Fibroblast of pulmonary artery (primary cell): ENCODE measurements at places on chromosomes 5 and 9.

- no peak for DNase-seq
Observed at GRCh38 chr5:5351288-5351979, 71.0 kb upstream of the ICE1 start.

GRCh38 chr9:73073337-73074175 is 78.1 kb upstream of the ANXA1 start:
- DNase-seq: no peak

DNA sequence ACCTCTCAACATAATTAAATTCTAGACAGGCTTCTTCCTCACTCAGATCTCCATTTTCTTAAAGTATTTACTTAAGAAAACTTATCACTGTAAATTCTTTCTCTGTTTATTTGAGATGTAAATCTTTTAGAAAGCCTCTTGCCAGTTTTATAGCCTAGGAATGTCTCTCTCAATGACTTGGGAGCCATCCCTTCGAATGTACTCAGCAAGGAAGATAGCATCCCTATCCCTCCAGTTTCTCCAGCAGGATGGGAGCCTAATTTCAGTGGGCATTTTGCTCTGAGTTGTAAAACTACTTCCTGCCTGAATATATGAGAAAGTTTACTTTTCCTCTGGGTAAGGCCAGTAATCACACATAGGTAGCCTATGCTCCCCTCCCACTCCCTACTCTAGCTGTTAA is 558.5 kb upstream of the ARRDC3 start:
- DNase-seq: no peak

DNA sequence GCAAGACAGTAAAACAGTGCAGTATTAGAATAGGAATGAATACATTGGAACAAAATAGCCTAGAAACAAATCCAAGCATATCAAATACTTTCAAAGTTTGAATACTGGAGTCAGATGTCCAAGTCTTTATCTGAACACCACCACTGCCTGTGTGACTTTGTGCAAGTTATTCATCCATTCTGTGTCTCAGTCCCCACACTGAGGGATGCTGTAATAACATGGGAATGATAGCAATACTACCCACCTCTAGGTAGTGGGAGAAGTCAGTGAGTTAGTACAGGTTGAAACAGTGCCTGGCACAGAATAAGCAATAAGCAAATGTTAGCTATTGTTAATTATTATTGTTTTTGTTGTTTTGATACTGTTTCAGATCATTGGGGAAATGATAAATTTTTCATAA is 130.9 kb downstream of the SUSD1 start:
- no peak for DNase-seq

DNA sequence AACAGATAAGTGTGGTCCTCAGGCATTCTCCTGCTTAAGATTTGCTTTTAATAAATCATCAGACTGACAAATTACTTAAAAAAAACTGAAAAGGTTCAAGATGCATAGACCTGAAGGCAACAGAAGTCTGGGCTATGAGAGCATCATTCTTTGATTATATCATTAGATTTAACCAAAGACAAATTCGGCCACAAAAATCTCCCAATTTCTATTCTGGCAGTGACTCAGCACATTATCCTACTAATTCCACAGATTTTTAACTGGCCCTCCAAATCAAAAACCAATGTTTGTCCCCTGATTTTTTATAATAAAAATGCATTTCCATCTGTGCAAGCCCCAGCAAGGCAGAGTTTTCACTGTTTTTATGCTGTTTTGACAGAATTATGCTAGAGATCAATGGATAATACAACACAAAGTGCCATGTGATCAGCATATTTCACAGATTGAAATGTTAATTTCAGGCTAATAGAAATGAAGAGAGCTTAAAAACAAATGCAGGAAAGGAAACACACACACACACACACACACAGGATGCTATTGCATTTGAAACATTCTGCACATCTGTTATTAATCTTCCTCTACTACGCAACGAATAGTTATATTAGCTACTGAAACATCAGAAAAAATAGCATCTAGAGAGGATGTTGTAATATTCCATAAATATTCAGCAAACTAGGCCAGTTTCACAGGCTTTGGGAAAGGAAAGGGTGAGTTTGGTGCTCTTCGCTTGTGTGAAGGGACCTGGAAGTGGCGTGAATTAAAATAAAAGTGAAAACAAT is 177.6 kb upstream of the ST8SIA4 start:
- no peak for DNase-seq

DNA sequence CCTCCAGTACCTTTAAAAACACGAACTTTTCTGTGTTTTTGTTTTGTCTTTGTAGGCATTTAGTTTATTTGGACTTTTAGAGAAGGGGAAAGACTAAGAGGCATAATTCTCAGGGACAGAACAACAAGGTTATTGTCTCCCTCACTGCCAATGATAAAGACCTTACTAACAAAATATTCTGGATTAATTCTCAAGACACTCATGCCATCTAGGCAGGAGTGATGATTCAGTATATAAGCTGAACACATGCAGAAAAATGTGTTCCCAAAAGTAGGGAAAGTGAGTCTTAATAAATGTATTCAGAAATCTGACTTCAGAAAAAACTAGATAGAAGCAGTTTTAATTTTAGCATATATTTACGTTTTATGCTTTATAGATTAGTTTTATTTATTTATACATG is 17.4 kb upstream of the ASPN start:
- no peak for DNase-seq

GRCh38 chr5:102539562-102539961 is 40.8 kb upstream of the SLCO6A1 start:
- DNase-seq: no peak

- DNase-seq: peak; percentile 7
Observed at GRCh38 chr5:180523629-180524466, 29.7 kb downstream of the CNOT6 start.

DNA sequence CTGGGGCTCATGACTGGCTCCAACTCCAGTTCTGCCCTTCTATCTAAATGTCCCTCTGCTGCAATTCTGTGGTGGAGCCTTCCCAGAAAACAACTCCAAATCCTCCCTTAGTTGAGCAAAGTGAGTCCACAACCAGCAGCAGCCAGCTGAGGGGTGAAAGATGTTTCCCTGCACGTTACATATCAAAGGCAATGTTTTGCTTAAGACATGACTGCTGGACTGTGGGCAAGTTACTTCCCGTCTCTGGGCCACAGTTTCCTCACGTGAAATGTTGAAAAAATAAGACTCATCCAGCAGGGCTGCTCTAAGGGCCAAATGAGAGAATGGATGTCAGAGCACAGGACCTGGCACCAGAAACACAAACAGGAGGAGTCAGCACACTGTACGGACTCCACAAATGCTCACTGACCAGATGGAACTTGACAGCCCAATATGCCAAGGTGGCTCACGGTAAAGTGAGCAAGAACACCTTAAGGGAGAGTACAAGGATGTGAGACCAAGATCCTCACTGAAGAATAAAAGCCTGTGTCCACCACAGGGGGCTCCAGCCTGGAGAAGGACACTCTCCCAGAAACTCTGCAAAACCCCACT is 138.4 kb upstream of the ABCA1 start:
- no peak for DNase-seq

DNA sequence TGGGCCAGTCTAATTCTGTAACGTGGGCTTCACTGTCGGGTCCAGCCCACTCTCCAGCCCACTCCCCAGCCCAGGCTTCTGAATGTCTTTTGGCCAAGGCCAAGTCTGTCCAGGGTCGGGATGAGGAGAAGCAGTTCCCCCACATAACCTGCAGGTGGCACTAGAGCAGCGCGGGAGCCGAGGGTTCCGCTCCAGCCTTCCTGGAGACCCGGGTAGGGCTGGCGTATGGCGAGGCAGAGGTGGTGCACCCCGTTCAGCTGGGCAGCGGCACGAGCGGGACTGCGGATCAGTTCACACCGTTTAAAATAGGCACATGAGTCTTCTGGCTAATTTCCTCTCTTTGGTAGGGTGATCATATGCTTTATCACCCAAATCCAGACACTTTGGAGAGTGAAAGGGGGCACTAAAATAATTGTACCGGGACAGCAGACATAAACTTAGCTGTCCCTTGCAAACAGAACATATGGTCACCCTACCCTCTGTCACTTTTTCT is 185.9 kb downstream of the MSX2 start:
- peak; percentile 49 for DNase-seq

DNA sequence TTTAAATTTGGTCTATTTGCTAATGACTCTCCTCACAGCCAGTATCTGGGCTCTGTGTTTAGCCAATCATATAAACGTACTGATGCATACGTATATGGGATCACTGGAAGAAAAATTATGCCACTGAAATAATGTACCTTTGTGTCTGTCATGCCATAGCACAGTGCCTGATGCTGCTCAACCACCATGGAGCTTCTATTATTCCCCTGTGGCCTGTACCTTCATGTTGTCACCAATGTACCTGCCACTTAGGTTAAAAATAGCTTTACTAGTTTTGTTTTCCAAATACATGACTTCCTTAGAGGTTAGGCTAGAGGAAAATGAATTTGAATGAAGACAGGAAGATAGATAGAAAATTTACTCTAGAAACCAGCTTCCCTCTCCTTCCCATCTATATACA is 34.6 kb downstream of the HACD4 start:
- no peak for DNase-seq

DNA sequence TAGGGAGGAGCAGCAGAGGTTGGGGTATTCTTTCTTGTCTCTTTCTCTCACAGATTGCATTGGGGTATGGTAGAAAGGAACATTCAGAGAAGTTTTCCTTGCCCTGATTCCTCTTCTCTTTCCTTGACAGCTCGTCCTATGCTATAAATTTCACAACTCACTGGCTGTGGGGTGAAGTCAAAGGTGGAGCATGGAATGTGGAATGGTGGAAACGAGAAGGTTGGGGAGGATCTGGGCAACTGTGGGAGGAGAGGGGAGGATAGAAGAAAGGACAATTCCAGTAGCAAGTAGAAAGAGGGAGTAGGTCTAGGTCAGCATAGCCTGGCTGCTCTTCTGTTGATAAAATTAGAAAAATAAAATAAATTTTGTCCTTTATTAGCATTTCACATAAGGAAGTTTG is 39.0 kb upstream of the POC5 start:
- peak; percentile 3 for DNase-seq

- DNase-seq: peak; percentile 65
Observed at GRCh38 chr5:150066901-150067396, 19.4 kb downstream of the CSF1R start.

DNA sequence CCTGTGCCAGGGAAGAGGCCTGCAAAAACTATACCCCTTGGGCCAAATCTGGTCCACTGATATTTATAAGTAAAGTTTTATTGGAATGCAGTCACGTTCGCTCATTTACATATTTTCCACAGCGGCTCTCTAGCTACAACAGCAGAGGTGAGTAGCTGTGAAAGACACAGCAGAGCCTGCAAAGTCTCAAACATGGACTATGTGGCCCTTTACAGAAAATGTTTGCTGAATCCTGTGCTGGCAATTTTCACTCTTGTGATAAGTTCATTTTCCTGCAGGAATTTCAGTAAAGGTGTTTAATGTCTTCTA is 70.1 kb downstream of the EPB41L4B start:
- DNase-seq: no peak

GRCh38 chr5:1235379-1235778 is 10.2 kb downstream of the SLC6A18 start:
- DNase-seq: no peak

DNA sequence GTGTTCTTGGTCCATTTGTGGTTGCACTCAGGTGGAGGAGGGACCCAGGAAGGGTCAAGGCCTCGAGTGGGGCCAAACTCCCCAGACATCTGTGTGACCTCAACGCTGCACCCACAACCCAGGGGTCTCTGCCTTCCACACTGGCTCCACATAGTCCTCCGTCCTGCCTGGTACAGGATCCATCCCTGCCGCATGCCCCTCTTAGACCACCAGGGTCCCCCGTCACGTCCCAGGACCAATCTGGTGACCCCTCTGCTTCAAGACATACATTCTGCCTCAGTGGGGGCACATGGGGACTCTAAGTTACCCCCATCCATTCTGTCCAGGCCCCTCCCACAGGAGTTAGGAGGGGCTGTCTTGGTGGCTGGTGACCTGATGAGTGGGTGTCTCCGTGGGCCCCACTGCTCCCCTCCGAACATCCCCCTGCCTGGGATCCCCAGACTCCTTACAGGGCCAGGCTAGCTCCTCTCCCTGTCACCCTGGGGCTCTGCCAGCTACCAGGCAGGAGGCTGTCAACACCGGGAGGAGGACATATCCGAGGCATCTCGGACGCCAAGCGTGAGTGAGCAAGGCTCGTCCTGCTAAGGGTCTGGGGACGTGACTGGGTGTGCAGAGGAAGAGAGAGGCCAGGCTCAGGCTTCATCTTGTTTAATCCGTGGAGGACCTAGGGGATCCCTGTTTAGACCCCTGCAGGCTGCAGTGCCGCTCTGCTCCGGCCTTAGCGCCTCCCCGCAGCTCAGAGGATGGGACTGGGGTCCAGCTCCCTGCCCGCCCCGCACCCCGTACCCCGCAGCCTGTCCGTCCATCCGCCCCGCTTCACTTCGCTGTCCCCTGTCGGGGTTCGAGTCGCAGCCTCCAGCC is 32.3 kb downstream of the TSPAN17 start:
- DNase-seq: no peak

GRCh38 chr5:170627271-170627670 is 123.5 kb downstream of the KCNIP1 start:
- no peak for DNase-seq

DNA sequence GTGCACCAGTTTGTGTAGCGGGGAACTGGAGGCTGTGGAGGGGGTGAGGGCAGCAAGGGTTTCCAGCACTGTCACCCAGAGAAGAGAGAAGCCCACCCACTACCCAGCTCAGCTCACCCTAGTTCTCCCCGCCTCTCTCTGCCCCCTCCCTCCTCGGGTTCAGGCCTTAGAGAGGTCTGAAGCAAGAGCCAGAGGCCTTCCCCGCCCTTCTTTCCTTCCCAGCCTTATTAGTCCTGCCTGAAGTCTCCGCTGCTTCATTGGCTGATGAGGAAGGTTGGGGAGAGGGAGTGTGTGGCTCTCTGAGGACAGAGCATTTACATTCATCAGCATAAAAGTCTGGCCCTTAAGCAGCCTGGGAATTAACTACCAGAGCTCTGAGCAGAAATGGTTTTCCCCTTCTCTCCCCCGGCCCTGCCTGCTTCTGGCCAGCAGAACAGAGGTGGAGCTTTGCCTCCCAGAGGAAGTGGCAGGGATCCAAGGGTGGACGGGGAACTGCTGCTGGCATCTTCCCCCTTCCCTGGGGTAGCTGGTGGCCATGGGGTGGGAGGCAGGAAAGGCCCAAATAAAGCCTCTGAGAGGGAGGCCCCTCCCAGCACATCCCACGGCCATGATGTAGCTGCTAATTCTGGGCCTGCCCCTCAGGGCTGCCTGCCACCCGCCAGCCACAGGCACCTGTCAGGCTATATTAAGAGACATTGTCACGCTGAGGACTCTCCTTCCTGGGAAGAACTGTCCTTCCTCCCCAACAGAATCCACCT is 4.1 kb downstream of the DNAJB5 start:
- peak; percentile 94 for DNase-seq
